ENCODE measurements at places on chromosomes 1 and 21. TPM values are rescaled to one million over a fixed set of nuclear protein-coding genes. Genes with fewer than 3 reads are reported as not detected.

- DNase-seq = no peak
- H3K27me3 ChIP-seq = no peaks in the 10 kb centered on the region
- no peaks in the 10 kb centered on the region for H3K4me1 ChIP-seq
- no peak overlapping the region for H3K27ac ChIP-seq
These were observed 68.8 kb upstream of the ST6GALNAC3 start for GRCh38 chr1:76005765-76006164.

- H3K27me3 ChIP-seq = no peaks in the 10 kb centered on the region
- H3K4me3 ChIP-seq = peak overlapping the region; percentile 64
- peak overlapping the region; percentile 94 for H3K27ac ChIP-seq
- no peak for DNase-seq
- H3K36me3 ChIP-seq = peaks cover 29% of the 10 kb centered on the region
These were observed 5.9 kb downstream of the SMG7 start for GRCh38 chr1:183477986-183478781.

GRCh38 chr21:42565206-42565810 is 51.7 kb downstream of the SLC37A1 start:
- peaks cover 9% of the 10 kb centered on the region for H3K4me1 ChIP-seq
- H3K4me3 ChIP-seq = no peak overlapping the region
- no peak for DNase-seq
- H3K27me3 ChIP-seq = no peaks in the 10 kb centered on the region

DNA sequence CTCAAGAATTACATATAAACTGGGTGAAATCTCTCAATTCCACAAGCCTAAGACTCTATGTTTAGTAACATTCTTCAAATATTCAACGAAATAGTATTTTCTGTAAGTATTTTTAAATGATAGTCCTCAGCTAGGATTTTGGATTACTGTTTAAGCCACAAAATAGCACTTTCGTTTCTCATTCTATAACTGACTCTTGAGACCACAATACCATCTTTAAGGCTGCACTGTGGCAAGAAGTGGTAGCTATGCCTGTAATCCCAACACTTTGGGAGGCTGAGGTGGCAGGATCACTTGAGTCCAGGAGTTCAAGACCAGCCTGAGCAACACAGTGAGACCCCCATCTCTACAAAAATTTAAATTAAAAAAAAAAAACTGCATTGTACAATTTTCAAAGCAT is 126.7 kb downstream of the CDC42BPA start:
- H3K4me1 ChIP-seq = peaks cover 6% of the 10 kb centered on the region
- no peaks in the 10 kb centered on the region for H3K36me3 ChIP-seq
- no peak overlapping the region for H3K27ac ChIP-seq
- DNase-seq = no peak
- H3K4me3 ChIP-seq = no peak overlapping the region

DNA sequence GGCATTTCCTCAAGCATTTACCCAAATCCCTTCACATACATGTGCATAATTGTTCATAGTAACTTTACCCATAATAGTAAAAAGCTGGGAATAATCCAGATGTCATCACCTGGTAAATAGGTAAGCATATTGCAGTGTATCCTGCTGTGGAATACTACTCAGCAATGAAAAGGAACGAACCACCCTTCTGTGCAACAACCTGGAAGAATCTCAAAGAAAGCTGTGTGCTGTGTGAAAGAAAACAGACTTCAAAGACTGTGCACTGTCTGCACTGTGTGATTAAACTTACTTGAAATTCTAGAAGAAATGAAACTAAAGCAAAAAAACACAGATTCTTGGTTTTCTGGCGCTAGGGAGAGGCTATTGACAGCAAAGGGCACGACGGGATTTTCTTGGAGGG is 13.5 kb downstream of the TFF2 start:
- no peak overlapping the region for H3K27ac ChIP-seq
- H3K27me3 ChIP-seq = peaks cover 22% of the 10 kb centered on the region
- peaks cover 12% of the 10 kb centered on the region for H3K4me1 ChIP-seq
- no peaks in the 10 kb centered on the region for H3K36me3 ChIP-seq
- no peak for DNase-seq

DNA sequence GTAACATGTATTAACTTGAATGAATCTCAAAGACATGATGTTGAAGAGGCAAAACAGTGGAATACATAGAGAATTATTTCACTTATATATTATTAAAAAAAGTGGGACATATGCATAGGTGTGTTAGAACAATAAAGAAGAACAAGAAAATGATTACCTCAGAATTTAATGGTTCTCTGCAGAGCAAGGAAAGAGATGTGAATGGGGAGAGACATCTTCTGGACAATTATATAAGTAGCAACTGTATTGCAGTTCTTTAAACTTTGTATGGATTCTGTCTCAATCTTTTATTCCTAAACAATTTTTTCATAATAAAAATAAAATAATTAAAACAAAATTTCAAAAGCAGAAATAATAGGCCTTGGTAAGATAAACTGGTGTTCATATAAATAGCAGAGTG is 674.9 kb upstream of the ADGRL4 start:
- H3K27ac ChIP-seq = no peak overlapping the region
- H3K36me3 ChIP-seq = no peaks in the 10 kb centered on the region
- H3K4me3 ChIP-seq = no peak overlapping the region

DNA sequence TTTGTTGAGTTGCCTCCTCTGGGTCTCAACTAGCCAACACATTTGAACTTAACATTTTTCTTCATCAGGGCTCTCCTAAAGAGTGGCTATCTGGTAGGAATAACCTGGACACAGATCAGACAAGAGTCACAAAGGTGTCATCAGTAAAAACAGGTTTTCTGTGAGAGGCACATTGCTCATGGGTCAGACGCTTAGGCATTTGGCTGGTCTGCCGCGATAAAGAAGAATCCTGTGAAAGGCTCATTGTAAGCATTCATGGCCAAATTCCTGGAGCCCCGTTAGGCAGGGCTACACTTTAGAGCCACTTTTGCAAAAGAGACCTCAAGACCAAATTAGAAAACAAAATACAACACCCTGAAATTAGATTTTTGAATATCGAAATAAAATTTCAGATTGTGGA is 64.2 kb upstream of the PDE4B start:
- no peaks in the 10 kb centered on the region for H3K36me3 ChIP-seq
- no peak for DNase-seq
- no peaks in the 10 kb centered on the region for H3K4me1 ChIP-seq
- H3K27ac ChIP-seq = no peak overlapping the region
- H3K4me3 ChIP-seq = no peak overlapping the region

- H3K36me3 ChIP-seq = peaks cover 2% of the 10 kb centered on the region
- no peak for DNase-seq
- no peak overlapping the region for H3K27ac ChIP-seq
These were observed 6.3 kb downstream of the APP start for GRCh38 chr21:26164311-26164710.

- peaks cover 10% of the 10 kb centered on the region for H3K27me3 ChIP-seq
- no peak overlapping the region for H3K27ac ChIP-seq
- H3K4me3 ChIP-seq = no peak overlapping the region
- DNase-seq = no peak
- no peaks in the 10 kb centered on the region for H3K4me1 ChIP-seq
- no peaks in the 10 kb centered on the region for H3K36me3 ChIP-seq
These were observed 54.0 kb upstream of the RASAL2 start for GRCh38 chr1:178039891-178040290.

- no peak overlapping the region for H3K4me3 ChIP-seq
- H3K27ac ChIP-seq = no peak overlapping the region
- H3K36me3 ChIP-seq = no peaks in the 10 kb centered on the region
- H3K4me1 ChIP-seq = no peaks in the 10 kb centered on the region
- peaks cover 5% of the 10 kb centered on the region for H3K27me3 ChIP-seq
- DNase-seq = no peak
These were observed 43.3 kb upstream of the FCRL4 start for GRCh38 chr1:157641177-157641576.

DNA sequence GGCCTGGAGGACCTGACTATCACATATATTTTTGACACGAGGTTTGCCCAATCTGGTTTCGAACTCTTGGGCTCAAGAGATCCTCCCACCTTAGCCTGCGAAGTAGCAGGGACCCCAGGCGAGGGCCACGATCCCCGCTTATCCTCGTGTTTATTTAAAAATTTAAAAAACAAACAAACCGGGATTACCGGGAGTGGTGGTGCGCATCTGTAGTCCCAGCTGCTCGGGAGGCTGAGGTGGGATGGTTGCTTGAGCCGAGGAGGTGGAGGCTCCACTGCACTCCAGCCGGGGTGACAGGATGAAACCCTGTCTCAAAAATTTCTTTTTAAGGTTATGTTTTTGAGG is 452 bp upstream of the EXOSC10 start:
- H3K36me3 ChIP-seq = peaks cover 15% of the 10 kb centered on the region
- H3K27me3 ChIP-seq = no peaks in the 10 kb centered on the region
- peak overlapping the region; percentile 97 for H3K27ac ChIP-seq
- H3K4me1 ChIP-seq = peaks cover 24% of the 10 kb centered on the region

DNA sequence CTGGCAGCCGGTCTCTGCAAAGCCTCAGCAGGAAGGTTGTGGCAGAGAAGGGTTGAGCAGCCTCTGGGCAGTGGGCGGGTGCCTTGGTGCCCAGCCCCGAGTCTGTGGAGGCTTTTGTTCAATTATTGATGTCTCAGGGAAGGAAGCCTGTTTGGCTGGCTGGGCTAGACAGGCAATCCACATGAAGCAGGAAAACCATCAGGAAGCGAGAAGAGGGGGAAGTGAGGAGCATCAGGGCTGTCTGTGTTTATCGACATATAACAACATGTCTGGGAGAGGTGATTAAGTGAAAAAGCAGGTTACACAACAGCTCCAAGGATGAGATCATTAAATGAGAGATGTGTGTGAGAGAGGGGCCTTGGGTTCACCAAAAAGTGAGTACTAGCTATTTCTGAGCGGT is 105.4 kb downstream of the UBE2U start:
- H3K27me3 ChIP-seq = no peaks in the 10 kb centered on the region
- H3K4me3 ChIP-seq = no peak overlapping the region
- H3K36me3 ChIP-seq = no peaks in the 10 kb centered on the region
- no peak for DNase-seq
- no peaks in the 10 kb centered on the region for H3K4me1 ChIP-seq

DNA sequence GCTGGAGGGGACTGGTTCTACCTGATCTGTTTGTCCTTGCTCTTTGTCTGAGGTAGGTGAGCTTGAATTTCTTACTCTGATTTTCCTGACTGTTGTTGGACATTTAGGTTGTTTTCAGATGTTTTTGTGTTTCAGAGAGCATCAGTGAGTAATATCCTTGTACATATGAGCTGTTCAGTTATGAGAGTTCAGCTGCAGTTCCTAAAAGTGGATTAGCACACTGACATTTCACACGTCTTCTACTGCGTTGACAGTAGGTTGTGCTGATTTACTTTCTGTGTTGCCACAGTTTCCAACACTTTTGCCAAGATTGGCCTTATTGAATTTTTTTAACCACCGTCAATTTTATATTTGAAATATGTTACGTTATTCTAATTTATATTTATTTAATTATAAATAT is 27.7 kb downstream of the CXADR start:
- no peak overlapping the region for H3K27ac ChIP-seq
- no peak overlapping the region for H3K4me3 ChIP-seq
- no peaks in the 10 kb centered on the region for H3K27me3 ChIP-seq
- no peaks in the 10 kb centered on the region for H3K4me1 ChIP-seq
- no peaks in the 10 kb centered on the region for H3K36me3 ChIP-seq

- no peaks in the 10 kb centered on the region for H3K36me3 ChIP-seq
- peaks cover 4% of the 10 kb centered on the region for H3K4me1 ChIP-seq
- no peaks in the 10 kb centered on the region for H3K27me3 ChIP-seq
- no peak overlapping the region for H3K4me3 ChIP-seq
These were observed 256.6 kb downstream of the ST6GALNAC3 start for GRCh38 chr1:76330991-76331603.

- H3K27ac ChIP-seq = no peak overlapping the region
- peaks cover 2% of the 10 kb centered on the region for H3K36me3 ChIP-seq
- peaks cover 34% of the 10 kb centered on the region for H3K27me3 ChIP-seq
- DNase-seq = peak; percentile 75
- no peak overlapping the region for H3K4me3 ChIP-seq
These were observed 14.9 kb downstream of the TTC34 start for GRCh38 chr1:2786329-2787162.

GRCh38 chr1:89360716-89361115 is 3.1 kb upstream of the GBP6 start:
- H3K4me3 ChIP-seq = no peak overlapping the region
- H3K36me3 ChIP-seq = peaks cover 26% of the 10 kb centered on the region
- peaks cover 54% of the 10 kb centered on the region for H3K4me1 ChIP-seq
- DNase-seq = no peak

GRCh38 chr21:25896501-25897056 is 161.8 kb downstream of the GABPA start:
- no peak overlapping the region for H3K27ac ChIP-seq
- DNase-seq = no peak
- H3K4me3 ChIP-seq = no peak overlapping the region

GRCh38 chr1:235017719-235018118 is 110.9 kb downstream of the TOMM20 start:
- H3K27ac ChIP-seq = no peak overlapping the region
- H3K36me3 ChIP-seq = peaks cover 20% of the 10 kb centered on the region
- DNase-seq = no peak
- peaks cover 63% of the 10 kb centered on the region for H3K4me1 ChIP-seq
- H3K27me3 ChIP-seq = no peaks in the 10 kb centered on the region

Gene GPR52
- total RNA-seq = 2.9 TPM

Gene PATJ
- 14.8 TPM for total RNA-seq

Gene OR2M7
- total RNA-seq = not detected

Gene CD5L
- not detected for total RNA-seq

Gene PALMD
- not detected for total RNA-seq

Gene AMPD1
- not detected for total RNA-seq

Gene C1orf122
- total RNA-seq = 13.9 TPM

Measured in activated CD4-positive, alpha-beta T cell treated with anti-CD3 and anti-CD28 coated beads, Interleukin-2, amount 10 ng/mL, durations not matched to agents 7 days and 5 days (primary cell).